ENCODE measurements at places on chromosomes 11 and 22. TPM values are rescaled to one million over a fixed set of nuclear protein-coding genes. Genes with fewer than 3 reads are reported as not detected.

GRCh38 chr11:57482782-57483561 lies 22.6 kb downstream of the RTN4RL2 start:
- no peak for DNase-seq

- no peak for DNase-seq
Measured at GRCh38 chr11:129265125-129265788, 73.1 kb upstream of the ARHGAP32 start.

- no peak for DNase-seq
Measured at GRCh38 chr22:45482169-45482568, 20.5 kb upstream of the FBLN1 start.

DNA sequence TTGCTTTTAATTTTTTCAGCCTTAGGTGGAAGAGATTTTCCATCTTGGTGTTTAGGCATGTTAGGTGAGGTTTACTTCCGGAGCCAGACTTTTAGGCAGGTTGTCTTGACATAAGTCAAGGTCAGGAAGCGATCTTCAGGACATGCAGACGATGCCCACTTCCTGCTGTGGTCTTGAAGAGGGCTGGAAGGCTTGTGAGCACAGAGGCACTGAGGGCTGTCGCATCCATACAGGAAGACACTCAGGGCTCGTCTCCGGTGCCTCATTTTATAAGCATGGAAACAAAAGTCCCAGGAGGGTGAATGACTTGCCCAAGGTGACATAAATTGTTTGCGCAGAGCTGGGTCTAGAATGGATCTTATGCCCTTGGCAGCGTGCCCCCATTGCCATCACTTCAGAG lies 30.8 kb downstream of the MARK2 start:
- DNase-seq = no peak

- DNase-seq = peak; percentile 78
Measured at GRCh38 chr11:32312206-32312817, 123.0 kb downstream of the WT1 start.

GRCh38 chr11:77126861-77127234 lies 1.2 kb upstream of the MYO7A start:
- no peak for DNase-seq

DNA sequence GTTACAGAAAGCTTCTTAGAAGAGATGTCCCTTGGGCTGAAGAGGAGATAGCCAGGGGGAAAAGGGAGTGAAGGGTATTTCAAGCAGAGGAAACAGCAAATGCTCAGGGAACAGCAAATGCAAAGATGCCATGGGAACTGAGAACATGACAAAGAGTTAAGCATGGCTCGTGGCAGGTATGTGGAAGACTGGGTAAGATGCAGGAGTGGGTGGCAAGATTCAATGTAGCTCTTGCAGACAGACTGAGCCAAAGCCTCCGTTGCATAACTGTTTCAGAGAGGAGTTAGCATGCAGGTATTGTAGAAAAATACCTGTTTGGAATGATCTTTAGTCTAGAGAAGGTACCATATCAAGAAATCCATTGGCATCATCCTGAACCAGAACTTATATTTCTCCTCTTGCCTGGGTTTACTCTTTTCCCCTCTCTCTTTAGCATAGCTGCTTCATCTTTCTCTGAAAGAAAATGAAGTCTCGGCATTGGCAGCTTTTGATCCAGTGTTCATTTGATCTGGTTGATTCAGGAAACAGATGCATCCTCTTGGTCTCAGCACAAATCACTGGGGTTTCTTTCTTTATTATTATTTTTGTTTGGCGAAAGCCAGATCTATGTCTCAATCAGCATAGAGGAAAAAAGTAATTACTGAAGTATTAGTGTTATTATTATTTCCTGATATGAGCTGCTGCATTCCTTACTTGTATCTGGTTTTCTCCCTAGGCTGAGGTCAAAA lies 41.7 kb upstream of the NUP160 start:
- no peak for DNase-seq

- no peak for DNase-seq
Measured at GRCh38 chr22:33427461-33427860, 369.3 kb upstream of the SYN3 start.

DNA sequence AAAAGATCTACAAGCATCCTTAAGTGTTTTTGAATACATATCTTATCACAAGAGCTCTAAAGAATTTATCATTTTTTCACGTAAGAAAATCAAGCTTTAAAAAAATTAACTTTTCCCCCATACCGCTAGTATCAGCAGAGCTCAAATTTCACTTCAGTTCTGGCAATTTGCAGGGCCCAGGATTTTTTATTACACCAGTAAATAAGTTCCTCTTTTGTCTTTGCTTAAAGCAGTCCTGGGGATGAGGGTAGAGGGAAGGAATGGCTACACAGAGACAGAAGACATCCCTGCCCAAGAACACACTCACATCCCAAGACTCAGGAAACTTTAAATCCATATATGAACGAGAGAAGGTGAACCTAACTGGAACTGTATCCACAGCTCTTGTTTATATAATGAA lies 22.6 kb upstream of the SORL1 start:
- no peak for DNase-seq

DNA sequence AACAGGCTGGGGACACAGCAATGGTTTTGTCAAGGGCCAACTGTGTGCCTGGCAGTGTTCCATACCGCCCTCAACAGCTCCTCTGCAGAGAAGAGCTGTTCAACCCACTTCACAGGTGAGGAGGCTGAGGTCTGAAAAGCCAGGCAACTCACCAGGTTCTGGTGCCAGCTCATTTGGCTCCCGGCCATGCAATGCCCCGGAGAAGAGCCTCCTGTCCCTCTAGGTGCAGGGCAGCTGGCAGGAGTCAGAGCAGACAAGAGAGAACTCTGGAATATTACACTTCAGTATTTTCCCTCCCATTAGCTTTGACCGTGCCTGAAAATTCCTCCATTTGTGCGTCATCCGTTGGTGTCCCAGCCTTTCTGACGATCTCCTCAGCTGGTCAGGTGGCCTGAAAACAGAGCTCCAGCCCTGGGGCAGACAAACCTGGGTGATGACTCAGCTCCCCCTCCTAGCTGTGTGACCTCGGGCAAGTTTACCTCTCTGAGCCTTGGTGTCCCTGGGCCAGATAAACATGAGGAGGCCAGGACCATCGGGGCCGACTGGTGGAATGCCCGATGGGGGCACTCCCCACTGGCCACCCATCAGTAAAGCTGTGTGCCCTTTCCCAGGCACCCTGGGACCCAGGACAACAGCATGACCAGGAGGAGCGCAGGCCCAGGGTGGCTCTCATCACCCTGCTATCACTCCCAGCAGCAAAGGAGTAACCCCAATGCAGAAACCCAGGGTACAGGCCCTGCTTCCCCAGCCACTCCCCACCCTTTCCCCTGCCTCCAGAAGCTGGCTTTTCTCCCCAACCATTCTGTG lies 9.6 kb upstream of the C1QTNF6 start:
- no peak for DNase-seq

TPP1 gene
- 200 TPM for total RNA-seq
